ENCODE measurements at places on chromosomes 7 and 10. TPM values are rescaled to one million over a fixed set of nuclear protein-coding genes. Genes with fewer than 3 reads are reported as not detected.

HOXA2 gene
- total RNA-seq: 0.30 TPM

MCM10 gene
- total RNA-seq: 18.6 TPM

C7orf33 gene
- not detected for total RNA-seq

FAM24B gene
- 2.8 TPM for total RNA-seq

TRPV6 gene
- 0.79 TPM for total RNA-seq

NRG3 gene
- total RNA-seq: 0.44 TPM

SLK gene
- 44.8 TPM for total RNA-seq

CDK14 gene
- total RNA-seq: 45.3 TPM

ADCY1 gene
- 1.1 TPM for total RNA-seq

HMX2 gene
- total RNA-seq: not detected

TSPAN15 gene
- 42.8 TPM for total RNA-seq

SPDYE2 gene
- not detected for total RNA-seq

FKBP6 gene
- total RNA-seq: not detected

UFSP1 gene
- not detected for total RNA-seq

CTAGE6 gene
- total RNA-seq: 0.33 TPM

SPAM1 gene
- total RNA-seq: not detected

TRIM73 gene
- 3.2 TPM for total RNA-seq

ZKSCAN1 gene
- total RNA-seq: 50.4 TPM

PLA2G12B gene
- 7.9 TPM for total RNA-seq

GPR26 gene
- not detected for total RNA-seq

FBXL15 gene
- 18.5 TPM for total RNA-seq

SLC26A5 gene
- total RNA-seq: 1.7 TPM

NKX2-3 gene
- 0.10 TPM for total RNA-seq

KCP gene
- 2.1 TPM for total RNA-seq

PKD2L1 gene
- total RNA-seq: 1.5 TPM

FEZF1 gene
- total RNA-seq: not detected

OIT3 gene
- not detected for total RNA-seq

ACBD7 gene
- 2.4 TPM for total RNA-seq

SFMBT2 gene
- total RNA-seq: 8.8 TPM

PMPCB gene
- total RNA-seq: 53.2 TPM

SPDYE9 gene
- total RNA-seq: not detected

PCLO gene
- total RNA-seq: 5.2 TPM

Measured in upper lobe of left lung (tissue), 6 donors.